ENCODE measurements at places on chromosomes 6 and 20. TPM values are rescaled to one million over a fixed set of nuclear protein-coding genes. Genes with fewer than 3 reads are reported as not detected.

GRCh38 chr6:163820745-163821458, 406.4 kb downstream of the QKI start:
- DNase-seq = peak; percentile 25

DNA sequence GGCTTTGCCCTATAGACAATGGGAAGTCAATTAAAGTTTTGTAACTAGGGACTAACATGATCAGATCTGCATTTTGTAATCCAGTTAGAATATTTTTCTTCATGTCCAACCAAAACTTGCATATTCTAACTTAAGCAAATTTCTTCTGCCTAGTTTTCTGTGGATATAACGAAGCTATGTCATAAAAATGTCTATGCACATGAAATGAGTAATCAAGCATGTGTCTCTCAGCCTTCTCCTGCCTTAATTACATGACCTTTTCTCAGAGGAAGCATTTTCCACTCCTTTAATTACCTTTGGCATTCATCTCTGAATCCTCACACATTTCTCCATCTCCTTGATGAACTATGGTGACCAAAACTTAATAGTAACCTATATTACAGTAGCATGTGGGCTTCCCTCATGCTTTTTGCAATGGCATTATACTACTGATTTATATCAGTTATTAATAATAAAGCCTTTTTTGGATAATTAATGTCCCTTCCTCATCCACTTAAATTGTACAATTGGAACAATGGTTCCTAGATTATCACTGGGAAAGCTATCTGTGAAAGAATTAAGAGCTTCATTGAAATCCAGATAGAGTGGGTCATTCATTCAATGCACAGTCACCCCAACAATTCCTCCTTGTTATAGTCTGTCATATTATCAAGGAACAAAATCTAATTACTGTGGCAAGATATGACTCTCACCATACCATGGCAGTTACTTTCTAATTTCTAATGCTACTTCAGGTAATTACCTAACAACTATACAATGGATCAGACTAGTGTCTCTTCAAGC, 19.1 kb upstream of the FBXO9 start:
- no peak for DNase-seq

GRCh38 chr20:40010483-40010882, 678.6 kb downstream of the MAFB start:
- no peak for DNase-seq

Gene PAK5
- 0.48 TPM for total RNA-seq
